IPS DF 6.9 (cell line): ENCODE measurements at places on chromosomes 2 and 18.

DNA sequence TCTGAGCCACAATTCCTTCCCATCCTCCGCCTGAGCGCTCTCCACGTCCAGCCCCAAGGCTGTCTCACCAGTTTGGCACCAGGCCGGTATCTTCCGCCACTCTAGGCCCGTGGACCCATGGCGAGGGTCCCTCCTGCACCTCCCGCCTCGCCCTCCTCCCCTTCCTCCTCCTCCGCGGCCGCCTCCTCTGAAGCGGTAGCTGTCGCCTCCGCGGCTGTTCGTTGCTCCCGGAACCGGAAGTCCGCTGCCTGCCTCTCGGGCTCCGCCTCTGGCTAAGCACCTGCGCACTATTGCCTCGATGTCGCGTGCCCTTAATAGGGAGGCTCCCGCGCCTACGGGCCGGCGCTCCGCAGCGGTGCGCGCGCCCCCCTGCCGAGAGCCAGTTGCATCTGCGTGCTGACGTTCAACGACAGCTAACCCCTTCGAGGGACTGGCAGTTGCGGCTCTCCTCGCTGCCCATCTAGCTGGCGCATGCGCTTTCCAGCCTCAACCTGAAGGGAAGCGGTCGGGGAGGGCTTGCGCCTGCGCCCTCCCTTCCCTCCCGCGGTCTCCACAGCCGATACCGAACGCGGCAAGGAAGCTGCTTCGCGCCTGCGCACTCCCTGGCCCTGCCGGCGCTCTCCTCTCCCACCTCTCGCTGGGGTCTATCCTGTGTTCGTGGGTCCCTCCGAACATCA, at the start of gene MBD1:
TSS of gene MBD1 (minus strand) at position 229 of the 677 bp plus-strand sequence. CDS start 1,531 bp downstream, outside the sequence.
- peak; percentile 85 for DNase-seq

DNA sequence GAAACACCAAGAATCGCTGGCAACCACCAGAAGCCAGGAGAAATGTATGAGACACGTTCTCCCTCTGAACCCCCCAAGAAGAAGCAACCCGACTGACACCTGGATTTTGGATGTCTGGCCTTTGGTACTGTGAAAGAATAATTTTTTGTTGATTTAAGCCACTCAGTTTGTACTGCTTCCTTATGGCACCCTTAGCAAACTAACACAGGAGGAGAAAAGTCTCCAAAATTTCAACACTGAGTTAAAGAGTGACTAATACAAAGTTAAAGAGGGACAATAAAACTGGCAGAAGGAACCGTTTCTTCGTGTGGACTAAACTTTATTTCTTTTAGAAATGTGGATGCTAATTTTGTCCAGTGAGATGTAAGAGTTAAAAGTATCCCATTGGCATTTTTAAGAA, 660.9 kb upstream of the LINC00305 start:
- no peak for DNase-seq

DNA sequence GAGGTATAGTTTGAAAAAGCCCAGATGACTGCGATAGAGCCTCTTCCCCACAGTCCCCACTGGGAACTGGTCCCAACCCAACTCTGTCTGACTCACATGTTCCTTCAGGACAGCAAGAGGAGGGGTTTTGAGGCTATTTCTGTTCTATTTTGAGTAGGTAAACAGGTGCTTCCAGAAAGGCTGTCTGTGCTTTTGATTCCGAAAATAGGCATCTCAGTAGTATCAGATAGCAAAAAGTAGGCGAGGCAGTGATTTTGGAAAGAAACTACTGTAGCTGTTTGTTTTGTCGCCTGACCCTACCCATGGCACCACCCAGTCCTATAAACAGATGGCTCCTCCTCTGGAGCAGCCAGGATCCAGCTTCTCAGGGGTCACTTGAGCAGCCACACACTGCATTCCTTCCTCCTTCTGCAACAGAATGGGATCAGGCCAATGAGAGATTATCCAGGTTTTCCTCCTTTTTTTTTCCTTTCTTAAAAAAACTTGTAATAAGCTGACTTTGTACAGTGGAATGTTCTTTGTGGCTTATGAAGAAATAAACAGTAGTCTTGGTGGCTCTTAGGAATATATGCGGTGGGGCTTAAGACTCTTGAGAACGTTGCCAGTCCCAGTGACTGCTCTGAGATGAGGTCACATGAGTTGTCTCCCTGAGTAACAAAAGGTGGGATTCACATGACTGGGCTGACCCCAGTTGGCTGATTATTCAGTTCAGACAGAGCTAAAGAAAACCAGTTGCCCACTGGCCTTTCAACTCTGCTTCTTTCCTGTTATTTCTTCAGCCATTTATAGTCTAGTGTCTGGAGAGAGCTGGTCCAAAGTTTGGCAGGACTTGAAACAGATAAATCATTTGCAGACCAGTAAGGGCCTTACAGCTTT, 98.6 kb downstream of the KCNS3 start:
- no peak for DNase-seq

DNA sequence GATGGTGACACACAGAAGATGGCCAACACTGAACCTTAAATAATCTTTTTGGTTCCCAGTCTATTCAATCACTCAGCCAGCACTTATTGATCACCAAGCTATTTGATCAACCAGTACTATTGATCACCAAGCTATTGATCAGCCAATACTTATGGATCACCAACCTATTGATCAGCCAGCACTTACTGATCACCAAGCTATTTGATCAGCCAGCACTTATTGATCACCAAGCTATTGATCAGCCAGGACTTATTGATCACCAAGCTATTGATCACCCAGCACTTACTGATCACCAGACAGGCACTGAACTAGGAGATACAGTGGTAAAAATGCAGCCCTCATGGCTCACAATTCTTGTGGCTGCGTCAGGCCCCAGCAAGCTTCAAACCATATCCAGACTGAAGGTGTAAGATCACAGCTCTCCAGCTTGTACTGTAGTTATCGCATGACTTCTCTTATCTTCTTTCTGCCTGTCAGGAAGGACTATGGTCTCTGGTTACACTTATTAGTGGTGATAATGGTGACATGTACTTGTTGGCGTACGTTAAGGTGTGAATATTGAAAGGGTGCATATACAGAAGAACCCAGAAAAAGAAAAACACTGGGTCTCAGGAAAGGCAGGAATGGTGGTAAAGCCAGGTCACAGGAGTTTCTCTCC, 18.4 kb upstream of the B3GNT2 start:
- DNase-seq = no peak

GRCh38 chr2:168149986-168150385, 97.4 kb downstream of the STK39 start:
- DNase-seq = no peak

DNA sequence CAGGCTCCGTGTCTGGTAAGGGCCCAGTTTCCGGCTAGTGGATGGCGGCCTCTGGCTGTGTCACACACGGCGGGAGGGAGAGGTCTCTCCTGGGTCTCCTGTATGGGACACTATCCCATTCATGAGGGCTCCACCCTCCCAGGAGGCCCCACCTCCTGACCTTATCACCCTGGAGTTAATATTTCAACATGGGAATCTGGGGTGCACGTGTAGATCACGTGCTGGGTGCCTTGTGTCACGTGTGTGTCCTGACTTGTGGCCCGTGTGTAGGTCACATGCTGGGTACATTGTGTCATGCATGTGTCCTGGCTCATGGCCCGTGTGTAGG, 9.9 kb downstream of the NEU4 start:
- DNase-seq = no peak

- DNase-seq = peak; percentile 80
Observed at GRCh38 chr2:176763851-176764404, 448.7 kb upstream of the HNRNPA3 start.

DNA sequence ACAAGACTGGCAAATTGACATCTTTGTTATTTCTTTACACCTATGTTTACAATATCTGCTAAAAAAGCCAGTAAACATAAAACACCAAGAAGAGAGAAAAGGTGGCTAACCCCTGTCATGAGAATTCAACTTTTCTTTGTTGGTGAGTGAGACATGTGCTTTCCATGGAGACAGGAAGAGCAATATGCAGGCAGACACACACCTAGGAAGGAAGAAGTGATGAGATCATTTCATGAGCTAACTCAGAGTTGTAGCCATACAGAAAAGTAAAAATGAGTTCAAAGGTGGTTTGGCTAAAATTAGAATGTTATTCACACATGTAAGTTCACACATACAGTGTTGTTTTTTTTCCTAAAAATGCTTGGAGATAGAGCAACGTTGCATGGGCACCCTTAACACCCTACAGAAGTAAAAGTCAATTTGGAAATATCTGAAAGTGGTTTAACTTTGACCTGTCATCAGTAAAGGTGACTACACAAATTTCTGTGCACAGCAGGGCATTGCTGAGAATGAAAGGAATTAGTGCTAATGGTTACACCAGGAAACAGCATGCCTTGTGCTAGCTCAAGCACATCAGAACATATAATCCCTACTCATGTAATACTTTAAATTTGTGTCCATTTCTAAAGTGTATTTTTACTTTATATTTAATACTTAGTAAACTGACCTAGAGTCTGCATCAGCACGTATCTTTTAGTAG, 557.6 kb downstream of the CBLN2 start:
- DNase-seq = no peak

GRCh38 chr2:221034026-221034701, 537.9 kb downstream of the EPHA4 start:
- DNase-seq = no peak

GRCh38 chr2:234138836-234139235, 88.3 kb downstream of the SPP2 start:
- DNase-seq = no peak

DNA sequence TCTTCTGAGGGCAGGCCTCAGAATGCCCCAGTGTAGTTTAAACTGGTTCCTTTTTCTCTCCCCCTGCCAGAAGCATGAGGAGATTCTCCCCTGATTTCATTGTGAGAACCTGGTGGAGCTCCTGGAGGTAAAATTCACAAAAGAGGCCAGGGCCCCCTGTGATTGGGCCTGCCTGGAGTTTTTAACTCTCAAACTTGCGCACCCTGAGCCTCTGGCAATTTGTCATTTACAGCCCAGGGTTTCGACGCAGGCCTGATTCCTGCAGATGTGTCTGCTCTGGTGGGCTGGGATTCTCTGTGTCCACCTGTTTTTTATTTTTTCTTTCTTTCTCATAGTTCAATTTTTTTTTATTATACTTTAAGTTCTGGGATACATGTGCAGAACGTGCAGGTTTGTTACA, 157.9 kb downstream of the ASB1 start:
- DNase-seq = no peak

DNA sequence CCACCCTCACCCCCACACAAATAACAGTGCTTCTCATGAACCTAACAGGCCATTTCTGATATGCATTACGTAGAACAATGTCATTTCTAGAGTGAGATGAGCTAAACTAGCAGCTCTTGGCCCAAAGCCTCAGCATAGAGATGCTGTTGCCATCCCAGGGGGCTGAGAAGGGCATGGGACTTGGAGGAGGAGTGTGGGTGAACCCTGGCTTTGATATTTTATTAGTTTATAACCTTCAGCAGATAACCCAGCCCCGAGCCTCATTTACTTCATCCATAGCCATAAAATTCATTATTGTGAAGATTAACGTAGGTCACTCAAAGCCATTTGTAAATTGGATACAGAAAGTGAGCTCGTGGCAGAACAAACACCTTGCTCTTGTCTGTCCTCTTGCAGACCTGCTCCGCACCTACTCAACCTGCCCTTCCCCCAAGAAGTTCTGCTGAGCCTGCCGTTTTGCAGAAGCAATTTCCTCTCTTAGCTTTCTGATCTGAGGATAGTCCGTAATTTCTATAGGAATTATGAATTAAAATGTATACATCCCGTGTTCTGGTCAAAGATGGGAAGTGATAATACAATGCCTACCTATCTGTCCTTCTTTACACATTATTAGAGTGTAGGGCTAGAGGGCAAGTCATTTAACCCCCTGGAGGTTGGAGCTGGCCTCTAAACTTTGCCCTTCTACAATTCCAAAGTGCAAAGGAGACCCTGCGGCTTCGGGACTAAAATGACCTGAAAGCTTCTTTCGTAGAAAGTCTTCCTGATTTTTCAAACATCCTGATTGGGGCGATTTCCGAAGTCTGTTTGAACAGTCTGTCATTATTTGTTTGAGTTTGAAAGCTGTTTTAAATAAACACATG, 187.4 kb downstream of the BCL2 start:
- no peak for DNase-seq

DNA sequence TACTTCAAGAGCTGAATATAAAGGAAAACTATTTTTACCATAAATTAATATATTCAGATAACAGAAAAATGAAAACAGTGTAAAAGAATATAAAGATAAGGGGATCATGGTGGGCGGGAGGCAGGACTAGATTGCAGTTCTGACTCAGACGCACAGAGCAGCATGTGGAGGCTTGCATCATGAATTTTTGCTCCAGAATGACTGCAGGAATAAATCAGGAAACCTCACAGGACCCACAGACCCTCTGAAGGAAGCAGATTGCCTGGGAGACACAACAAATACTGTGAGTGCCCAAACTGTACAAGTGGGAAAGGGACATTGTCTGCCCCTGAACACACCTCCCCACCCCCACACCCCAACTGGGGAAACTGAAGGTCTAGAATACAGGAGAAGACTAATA, 19.2 kb upstream of the SIGLEC15 start:
- no peak for DNase-seq

- no peak for DNase-seq
Observed at GRCh38 chr2:230991598-230991997, 4.3 kb upstream of the SPATA3 start.

DNA sequence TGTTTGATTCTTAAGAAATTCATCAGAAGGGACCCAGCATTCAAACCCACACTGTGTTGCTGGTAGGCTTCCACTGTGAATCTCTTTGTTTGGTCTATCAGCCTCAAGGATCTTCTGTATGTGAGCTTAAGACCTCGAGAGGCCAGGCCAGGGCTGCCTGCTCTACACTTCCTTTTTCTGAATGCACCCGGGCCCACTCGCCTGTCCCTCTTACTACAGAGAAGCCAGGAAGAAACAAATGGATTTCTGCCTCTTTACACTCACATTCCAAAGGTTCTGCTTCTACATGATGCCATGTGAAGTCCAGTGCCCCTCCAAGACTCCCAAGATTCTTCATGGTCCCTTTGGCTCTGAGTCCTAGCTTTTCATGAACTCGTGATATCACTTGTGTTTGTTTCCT, 25.4 kb upstream of the MRPL19 start:
- DNase-seq = no peak

DNA sequence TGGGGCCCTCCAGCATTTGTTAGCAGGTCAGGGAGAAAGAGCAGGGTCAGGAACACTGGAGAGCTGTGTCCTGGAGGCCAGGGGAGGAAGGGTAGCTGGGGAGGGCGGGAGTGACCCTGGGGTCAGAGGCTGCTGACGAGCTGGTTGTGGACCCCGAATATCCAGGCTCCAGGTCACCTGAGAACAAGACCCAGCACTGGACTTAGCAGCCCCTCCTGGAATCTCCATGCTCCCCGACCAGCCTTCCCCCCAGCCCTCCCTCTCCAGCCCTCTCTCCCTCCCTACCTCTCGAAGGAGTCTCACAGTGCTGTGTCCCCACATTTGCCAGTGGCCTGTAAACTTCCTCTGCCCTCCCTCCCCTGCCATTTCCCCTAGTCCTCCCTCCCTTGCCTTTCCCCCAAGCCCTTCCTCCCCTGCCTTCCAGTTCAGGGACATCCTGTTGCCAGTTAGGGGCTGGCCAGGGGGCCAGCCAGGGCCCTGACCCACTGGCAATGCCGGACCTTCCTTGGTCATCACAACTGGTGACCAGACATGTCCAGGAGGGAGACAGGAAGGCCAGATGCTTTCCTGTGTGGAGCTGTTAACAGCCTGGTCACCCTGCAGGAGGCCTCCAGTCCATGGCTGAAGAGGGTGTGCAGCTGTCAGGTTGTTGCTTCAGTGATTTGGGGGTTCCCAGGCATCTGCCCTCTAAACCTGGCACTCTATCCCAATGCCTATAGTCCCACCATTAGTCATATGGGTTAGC, 50.0 kb upstream of the FAHD2A start:
- DNase-seq = no peak
